ENCODE measurements at places on chromosomes 7 and 10.

DNA sequence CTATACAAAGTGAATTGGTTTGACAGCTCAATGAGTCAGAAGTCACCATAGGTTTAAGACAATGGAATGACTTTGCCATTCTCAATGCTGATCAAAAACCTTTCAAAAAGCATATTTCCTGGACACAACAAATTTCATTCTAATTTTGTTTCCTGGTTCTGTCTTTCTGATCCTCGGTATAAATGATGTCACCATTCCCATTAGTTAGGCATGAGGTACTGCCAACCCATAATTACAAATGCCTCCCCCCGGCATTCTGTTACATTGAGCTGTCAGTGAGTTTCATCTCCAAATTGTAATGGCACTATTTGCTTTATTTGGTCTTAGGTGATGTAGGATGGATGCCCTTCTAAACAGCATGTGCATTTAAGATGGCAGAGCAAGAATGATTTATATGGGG lies 81.7 kb upstream of the NFE2L3 start:
- DNase-seq = no peak

GRCh38 chr10:97435211-97435610 lies 9.2 kb downstream of the PGAM1 start:
- no peak for DNase-seq

DNA sequence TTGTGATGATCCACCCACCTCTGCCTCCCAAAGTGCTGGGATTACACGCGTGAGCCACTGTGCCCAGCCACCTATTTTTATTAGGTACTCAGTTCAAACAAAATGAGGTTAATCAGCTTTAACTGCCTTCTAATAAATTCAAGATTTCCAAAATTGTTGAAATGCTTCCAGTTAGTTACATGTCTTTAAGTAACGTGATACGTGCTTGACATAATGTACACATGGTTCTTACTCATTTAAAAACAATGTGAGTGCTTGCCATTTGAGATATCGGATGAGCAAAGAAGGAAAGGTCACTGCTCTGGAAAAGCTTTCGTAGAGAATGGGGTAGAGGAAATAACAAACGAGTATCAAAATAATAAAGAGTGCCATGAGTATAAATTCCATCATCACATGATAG lies 83.6 kb downstream of the KMT2E start:
- no peak for DNase-seq

DNA sequence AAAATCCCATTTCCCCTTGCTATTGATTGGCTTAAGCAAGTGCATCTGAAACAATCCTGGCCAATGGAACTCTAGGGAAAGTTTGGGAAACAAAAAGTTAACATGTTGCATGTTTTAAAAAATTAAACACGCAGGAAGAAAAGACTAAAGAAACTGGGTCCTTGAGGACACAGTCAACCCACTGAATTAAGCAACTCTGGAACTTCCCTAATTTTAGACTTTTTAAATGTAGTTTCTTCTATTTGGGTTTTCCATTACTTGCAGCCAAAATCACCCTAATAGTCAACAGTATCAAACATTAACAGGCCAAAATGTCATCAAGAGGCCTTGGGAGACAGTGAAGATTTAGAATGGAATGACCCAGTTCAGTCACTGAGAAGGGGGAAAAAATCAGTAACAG lies 40.6 kb downstream of the OSBPL3 start:
- DNase-seq = no peak

DNA sequence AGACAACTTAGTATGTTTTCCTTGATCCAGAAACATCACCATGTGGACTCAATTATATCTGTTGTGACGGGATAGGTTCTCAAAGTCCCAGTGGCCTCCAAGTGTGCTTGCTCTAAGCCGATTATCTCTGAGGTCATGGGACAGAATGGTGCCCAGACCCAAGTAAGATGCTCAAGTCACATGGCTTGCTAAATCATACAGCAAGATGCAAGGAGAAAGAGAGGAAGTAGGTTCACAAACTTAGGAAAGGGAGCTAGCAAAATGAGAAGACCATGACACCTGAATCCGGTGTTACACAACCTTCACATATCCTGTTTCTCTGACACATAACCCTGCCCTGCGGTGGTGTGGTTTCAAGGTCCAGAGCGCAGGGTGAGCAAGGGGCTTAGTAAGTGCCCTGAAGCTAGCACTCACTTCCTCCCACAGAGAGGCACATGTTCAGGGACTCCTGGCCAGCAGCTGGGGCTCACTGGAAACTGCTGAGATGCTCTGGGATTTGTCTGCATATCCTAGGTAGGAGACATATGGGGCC lies 590.9 kb upstream of the ANKRD30A start:
- peak; percentile 59 for DNase-seq

DNA sequence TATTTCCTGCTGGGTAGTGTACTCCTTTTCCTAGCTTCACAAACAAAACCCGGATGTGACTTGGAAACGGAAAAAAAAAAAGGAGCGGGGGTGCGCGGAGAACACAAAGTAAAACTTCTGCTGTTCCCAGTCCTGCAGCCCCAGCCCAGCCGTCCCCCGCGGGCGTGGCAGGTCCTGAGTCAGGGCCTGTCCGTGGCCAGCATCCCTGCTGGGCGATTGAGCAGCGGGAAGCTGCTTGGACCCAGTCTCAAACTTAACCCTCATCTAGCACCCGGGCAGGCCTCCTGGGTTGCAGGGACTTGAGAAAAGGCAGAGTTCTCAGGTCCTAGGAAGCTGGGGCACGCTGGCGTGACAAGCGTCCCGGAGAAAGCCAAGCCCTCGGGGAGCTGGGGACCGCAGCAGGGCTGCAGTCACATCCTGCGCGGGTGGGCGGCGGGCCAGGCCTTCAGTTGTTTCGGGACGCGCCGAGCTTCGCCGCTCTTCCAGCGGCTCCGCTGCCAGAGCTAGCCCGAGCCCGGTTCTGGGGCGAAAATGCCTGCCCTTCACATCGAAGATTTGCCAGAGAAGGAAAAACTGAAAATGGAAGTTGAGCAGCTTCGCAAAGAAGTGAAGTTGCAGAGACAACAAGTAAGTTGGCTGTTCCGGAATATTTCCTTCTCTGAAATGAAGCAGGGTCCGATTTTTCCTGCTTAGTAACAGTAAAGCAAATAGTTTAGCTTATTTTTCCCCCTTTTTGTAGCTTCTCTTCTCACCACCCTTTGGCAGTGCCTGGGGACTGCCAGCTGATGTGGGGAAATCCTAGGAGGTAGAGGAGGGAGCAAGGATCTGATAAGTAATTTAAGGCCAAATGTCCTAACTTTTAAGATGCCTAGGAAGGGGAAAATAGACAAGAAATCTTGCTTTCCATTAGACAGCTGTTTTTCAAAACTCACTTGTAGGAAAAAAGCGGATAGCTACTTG lies at the start of gene GNG11:
GNG11 (plus strand) TSS at position 129 of the 960 bp plus-strand sequence; CDS start at position 532, 403 bp downstream.
- no peak for DNase-seq

GRCh38 chr10:97771913-97772823 lies at the start of gene SFRP5:
Gene SFRP5 (minus strand): TSS chr10:97771999. CDS start chr10:97771833, 166 bp downstream.
- no peak for DNase-seq

DNA sequence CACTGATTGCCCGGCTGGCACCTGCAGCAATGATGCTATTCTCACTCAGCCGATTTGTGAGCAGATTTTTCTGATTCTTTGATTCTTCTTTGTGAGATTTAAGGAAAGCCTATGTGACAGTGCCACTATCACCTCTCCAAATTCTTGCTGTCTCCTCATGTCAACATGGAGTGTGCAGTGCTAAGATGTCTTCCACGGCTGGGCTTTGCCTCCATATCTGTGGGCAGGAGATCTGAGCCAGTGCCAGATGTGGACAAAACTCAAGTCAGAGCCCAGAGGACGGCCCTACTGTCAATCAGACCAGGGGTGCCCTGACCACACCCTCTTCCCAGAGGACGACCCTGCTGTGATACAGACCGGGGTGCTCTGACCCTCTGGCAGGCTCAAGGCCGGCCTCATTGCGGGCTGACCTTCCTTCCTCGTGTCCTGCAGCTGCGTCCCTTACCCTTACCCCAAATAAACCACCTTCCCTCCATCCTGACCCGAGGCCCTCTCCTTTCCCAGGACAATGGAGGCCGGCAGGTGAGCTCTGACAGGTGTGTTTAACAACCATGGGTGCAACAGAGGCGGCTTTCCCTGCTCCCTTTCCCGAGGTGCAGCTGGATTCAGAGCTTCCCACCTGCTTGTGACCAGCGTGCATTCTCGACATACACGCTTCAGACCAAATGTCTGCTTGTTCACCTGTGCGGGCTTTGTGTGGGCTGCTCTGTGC lies 221.4 kb downstream of the ADARB2 start:
- DNase-seq = no peak

- no peak for DNase-seq
Measured at GRCh38 chr10:104811166-104811565, 170.1 kb downstream of the SORCS3 start.

GRCh38 chr7:45962861-45963260 lies 41.8 kb upstream of the IGFBP3 start:
- DNase-seq = no peak

- no peak for DNase-seq
Measured at GRCh38 chr10:17154116-17154515, 24.5 kb upstream of the CUBN start.

- no peak for DNase-seq
Measured at GRCh38 chr10:78688230-78688900, 380.4 kb upstream of the ZMIZ1 start.

- no peak for DNase-seq
Measured at GRCh38 chr7:12995912-12996469, 308.6 kb downstream of the ARL4A start.

DNA sequence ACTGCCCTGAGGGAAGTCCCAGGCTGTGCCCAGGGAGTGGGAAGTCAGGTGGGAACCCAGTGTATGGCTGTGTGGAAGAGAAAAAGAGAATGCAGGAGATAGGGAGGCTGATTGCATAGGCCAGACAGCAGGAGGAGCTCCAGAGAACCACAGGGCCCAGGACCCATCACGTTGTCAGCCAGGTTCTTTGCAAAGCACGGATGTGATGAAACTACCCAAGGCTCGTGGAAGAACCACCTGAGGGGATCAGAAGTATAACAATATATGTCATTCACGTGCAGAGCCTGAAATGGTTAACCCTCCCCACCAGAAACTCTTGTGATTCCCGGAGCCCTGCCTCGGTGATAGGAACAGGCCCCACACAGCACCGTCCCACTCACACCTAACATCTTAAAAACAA lies 83.6 kb downstream of the LARP4B start:
- no peak for DNase-seq

GRCh38 chr7:22651036-22651435 lies 76.0 kb upstream of the IL6 start:
- DNase-seq = no peak

DNA sequence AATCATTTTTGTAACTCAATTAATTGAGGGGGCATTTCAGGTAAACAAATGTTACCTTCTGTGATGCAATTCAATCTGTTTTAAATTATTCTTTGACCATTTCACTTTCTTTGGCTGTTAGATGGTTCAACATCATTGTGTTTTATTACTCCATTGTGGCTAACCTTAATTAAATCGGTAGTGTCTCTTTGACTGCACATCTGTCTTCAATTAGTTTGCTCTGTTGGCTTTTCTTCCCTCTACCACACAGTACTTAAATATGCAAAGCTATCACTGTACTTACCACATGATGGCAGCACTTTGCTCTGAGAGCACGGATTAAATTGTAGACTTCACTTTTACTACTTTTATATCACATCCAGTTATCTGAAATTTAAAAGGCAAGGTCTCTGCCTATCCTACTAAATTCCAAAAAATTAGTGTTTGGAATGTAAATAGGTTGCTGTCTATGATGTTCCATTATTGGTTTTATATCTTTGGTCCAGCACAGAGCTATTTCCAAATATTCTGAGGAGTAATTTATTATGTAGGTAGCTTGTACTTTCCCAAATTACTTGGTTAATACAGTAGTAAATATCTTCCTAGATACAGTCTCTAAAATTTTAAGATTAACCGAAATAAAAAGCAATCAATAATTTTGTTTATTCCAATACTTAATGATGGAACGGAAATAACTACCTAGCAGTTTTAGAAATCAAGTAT lies 352.0 kb downstream of the PCLO start:
- DNase-seq = peak; percentile 64

DNA sequence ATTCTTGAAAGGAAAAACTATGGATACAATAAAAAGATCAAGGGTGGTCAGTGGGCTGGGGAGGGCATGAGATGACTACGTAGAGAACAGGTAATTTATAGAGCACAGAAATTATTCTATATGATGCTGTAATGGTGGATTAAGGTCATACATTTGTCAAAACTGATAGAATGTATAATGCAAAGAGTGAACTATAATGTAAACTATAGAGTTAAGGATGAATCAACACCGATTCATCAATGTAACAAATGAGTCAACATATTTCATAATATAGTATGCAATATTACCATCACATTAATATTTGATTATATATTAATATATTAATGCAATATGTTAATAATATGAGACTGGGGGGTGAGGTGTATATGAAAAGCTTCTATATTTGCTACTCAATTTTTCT lies 555.6 kb upstream of the POT1 start:
- no peak for DNase-seq

GRCh38 chr10:21946946-21947345 lies 56.6 kb downstream of the DNAJC1 start:
- DNase-seq = no peak

GRCh38 chr7:953547-954327 lies 743 bp downstream of the ADAP1 start:
- DNase-seq = no peak

DNA sequence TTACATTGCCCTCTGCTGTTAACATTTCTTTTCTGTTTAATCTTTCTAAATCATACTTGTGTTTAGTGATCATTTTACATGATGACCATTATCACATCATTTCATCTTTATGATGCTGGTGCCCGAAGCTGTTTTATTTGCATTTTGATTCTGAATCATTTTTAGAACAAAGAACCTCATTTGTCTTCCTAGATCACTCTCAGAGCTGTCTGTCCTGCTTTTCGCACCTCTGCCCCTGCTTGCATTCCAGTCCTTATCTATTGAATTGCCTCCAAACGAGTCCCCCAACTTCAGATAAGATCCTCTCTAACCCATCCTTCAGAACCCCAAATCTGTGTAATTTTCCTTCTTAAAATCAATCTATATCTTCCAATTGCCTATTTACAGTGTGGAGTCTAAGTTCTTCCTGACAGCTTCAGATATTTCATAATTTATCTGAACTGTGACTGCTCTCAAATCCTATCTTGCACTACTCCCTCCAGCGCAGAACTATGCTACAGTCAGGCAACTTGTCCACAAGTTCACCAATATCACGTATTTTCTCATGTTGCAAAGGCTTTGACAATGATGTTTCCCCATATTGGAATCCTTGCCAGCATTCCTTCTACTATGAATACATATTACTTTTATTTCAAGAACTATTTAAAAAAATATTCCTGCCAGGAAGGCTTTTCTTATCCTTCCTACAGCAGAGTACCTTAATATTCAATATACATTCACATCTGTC lies 346.5 kb upstream of the CACNA2D1 start:
- no peak for DNase-seq

DNA sequence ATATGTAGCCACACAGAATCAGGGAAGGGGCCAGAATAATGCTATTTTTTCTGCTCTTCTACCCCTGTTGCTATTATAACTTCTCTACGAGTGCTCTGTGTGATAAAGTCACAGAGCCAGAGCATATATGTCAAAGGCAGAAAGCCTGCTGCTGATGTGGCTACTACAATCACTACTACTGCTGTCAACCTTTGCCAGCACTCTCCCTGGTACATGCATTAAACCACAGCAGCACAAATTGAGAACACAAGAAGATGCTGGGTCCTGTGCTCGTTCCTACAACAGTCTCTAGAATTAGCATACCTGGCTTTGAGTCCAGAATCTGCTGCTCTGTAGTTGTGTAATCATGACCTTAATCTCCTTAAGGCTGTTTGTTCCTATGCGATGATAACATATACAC lies 108.6 kb downstream of the SEMA3A start:
- DNase-seq = no peak

All from SW 1271 (cell line).